ENCODE measurements at places on chromosomes 2 and 18. TPM values are rescaled to one million over a fixed set of nuclear protein-coding genes. Genes with fewer than 3 reads are reported as not detected.

DNA sequence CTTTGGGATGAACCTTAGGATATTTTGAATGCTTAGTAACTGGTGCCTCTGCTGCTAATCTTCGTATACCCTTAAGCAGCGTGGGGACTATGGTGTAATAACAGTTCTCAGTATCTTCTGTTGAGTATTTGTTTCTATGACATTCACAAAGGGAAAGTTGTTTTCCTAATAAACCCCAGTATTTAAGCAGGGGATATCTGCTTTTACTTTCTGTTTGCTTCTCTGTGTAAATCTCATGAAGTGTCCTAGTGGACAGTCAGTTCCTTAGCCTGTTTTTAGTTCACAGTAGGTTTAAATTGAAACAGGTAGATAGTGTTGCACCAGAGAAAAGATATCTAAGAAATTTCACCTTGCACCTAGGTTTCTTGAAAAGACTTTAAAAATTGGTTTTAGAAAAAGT is 14.9 kb downstream of the KIAA1328 start:
- DNase-seq, result no peak

DNA sequence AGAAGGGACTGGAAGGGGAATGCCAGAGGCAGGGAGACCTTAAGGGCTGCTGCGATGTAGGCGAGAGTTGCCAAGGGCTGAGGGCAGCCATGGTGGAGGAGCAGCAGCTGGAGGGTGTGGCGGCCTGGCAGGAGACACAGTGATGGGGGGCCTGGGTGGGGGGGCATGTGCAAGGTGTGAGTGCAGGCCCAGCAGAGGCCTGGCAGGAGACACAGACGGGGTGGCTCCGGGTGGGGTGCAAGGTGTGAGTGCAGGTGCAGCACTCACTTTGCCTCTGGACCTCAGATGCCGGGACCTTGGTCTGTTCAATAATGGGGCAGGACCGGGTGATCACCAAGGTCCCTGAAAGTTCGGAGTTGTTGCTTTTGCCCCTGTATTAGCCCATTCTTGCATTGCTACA is 76.2 kb upstream of the ODC1 start:
- DNase-seq, result no peak

MAL gene
- not detected for total RNA-seq

GRCh38 chr18:62736077-62736855 is 20.9 kb downstream of the PHLPP1 start:
- DNase-seq, result no peak

- peak; percentile 80 for DNase-seq
These were observed at the start of gene DTNB for GRCh38 chr2:25673300-25674076. TSS of gene DTNB (minus strand) at chr2:25673577. CDS start at chr2:25652660, 20,917 bp downstream.

CYTIP gene
- 2.4 TPM for total RNA-seq

DNA sequence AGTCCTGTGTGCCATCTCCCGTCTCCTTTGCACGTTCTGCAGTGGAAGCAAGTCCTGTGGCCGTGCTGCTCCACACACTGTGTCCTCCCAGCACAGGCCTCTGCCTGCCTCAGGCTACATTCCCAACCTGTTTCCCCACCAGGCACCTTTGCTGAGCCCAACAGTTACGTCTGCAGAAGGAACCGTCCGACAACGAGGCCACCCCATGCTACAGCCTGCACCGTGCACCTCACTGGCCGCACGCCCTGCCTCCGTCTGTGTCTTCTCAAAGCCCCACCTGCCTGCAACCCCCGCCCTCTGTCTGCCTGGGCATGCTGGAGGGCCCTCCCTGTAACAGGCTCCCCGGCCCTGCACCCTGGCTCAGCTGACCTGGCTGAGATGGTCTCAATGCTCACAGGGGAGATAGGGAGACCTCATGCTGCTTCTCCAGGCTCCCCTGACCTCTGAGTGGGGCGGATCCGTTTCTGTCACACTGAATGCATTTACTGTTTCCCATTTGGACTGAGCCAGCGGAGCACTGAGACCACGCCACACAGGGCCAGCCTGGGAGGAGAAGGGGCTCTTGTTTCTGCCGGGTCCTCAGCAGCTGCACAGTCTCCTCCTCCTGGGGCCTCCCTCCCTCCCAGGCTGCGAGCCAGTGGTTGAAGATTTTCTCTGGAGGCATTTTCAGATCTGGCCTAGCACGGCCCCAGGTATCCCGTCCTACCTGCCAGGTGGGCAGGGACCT is 109.1 kb upstream of the OTOS start:
- peak; percentile 30 for DNase-seq

- DNase-seq, result no peak
These were observed 211.9 kb upstream of the SMIM21 start for GRCh38 chr18:75639472-75639831.

DNA sequence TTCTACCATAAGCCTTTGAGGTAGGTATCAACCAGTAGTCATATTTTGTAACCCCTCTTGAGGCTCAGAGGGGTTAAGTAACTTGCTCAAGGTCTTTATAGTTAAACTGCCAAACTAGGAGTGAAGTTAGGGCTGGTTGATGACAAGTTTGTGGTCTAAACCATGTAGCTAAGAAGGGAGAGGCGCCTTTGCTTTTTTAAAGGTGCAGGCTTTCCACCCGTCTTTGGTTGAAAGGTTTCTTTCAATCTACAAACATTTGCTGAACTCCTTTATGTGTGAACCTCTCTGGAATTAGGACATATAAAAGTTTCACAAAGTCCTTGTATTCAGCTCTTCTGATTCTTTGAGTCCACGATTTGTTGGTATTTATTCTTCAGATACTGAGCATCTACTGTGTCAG is 2.4 kb upstream of the MTA3 start:
- DNase-seq, result no peak

- DNase-seq, result no peak
These were observed 48.9 kb upstream of the NABP1 start for GRCh38 chr2:191629001-191629453.

GRCh38 chr2:62014102-62014501 is 108.6 kb downstream of the COMMD1 start:
- no peak for DNase-seq

- DNase-seq, result no peak
These were observed 695.1 kb downstream of the ZEB2 start for GRCh38 chr2:143824791-143825190.

DNA sequence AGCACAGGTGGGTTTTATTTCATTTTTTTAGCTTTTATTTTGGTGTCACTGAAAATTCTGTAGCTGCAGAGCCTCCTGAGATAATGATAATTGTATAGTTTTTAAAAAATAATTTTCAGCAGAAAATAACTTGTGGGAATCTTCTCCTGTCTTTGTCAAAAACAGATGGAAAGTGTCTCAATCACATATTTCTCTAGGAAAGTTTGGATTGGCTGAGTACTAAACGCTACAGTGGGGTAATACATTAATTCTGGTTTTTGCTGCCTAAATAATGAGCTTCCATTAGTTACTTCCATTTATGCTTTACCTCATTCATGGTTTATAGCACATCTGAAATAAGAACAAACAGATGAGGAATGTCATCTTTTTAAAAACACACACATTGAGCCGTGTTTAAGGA is 2.2 kb downstream of the TWIST2 start:
- DNase-seq, result no peak

GRCh38 chr2:173881461-173881860 is 83.7 kb downstream of the SP3 start:
- no peak for DNase-seq

- DNase-seq, result no peak
These were observed 251.8 kb downstream of the INSIG2 start for GRCh38 chr2:118340103-118340502.

GRCh38 chr2:83615511-83615910 is 843.6 kb downstream of the SUCLG1 start:
- DNase-seq, result no peak

GRCh38 chr2:235195921-235196320 is 244.1 kb downstream of the SH3BP4 start:
- no peak for DNase-seq

TUBB8B gene
- not detected for total RNA-seq

DNA sequence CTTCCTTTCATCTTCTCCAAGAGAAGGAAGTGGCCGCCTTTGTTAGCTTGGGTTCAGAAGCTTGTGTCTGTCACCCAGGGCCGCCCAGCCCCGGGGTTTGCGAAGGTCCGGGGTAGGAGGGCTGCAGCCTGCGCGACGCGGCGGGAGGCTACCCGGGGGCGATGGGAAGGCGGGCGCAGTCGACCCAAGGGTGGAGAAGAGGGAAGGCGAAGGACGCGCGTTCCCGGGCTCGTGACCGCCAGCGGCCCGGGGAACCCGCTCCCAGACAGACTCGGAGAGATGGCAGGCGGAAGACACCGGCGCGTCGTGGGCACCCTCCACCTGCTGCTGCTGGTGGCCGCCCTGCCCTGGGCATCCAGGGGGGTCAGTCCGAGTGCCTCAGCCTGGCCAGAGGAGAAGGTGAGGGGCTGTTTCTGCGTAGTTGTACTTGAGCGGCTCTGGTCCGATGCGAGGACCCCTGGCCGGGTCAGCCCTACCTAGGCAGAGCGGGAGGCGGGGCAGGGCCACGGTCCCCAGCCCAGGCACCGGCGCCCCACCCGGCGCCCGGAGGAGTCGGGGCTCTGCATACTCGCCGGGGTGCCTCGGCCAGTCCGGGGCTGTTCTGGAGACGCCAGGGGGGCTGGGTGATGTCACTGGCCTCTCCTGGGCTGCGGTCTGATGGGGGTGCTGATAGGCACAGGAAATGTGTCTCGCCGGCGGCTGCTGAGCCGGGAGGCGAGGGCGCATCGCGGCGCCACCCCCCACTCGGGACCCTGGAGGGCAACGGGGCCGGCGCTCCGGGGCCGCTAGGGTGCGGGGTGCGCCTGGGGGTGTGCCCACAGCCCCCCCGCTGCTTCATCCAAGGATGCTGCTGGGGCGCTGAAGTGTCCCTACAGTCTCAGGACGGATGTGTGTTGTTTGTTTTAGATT is at the start of gene QPCT:
TSS of gene QPCT (plus strand) at position 178 of the 909 bp plus-strand sequence. CDS start at position 280, 102 bp downstream.
- no peak for DNase-seq

- peak; percentile 74 for DNase-seq
These were observed 4.5 kb upstream of the OSR1 start for GRCh38 chr2:19362755-19363473.

- DNase-seq, result no peak
These were observed 44.8 kb downstream of the NAB1 start for GRCh38 chr2:190693533-190694232.

- no peak for DNase-seq
These were observed 3.5 kb downstream of the RNF149 start for GRCh38 chr2:101305035-101305434.

DNA sequence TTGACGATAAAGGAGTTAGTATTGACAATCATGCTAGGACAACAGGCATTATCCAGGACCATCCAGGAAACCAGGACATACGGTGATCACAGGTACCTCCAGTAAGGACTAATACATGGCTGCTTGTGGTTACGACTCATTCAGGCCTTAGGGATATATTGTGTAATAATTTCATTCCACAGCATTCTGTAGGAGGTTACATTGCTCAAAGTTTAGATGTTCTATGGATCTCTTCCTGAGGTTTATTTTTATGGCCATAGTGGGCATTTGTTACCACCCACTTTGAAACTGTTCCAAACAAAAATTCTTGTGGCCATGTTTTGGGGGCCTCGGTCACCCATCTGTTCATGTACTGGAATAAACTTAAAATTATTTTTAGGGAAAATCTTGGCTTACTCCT is 431.6 kb downstream of the METTL4 start:
- no peak for DNase-seq

- no peak for DNase-seq
These were observed 27.3 kb upstream of the COPS8 start for GRCh38 chr2:237058423-237058822.

LBX2 gene
- 2.7 TPM for total RNA-seq

DNA sequence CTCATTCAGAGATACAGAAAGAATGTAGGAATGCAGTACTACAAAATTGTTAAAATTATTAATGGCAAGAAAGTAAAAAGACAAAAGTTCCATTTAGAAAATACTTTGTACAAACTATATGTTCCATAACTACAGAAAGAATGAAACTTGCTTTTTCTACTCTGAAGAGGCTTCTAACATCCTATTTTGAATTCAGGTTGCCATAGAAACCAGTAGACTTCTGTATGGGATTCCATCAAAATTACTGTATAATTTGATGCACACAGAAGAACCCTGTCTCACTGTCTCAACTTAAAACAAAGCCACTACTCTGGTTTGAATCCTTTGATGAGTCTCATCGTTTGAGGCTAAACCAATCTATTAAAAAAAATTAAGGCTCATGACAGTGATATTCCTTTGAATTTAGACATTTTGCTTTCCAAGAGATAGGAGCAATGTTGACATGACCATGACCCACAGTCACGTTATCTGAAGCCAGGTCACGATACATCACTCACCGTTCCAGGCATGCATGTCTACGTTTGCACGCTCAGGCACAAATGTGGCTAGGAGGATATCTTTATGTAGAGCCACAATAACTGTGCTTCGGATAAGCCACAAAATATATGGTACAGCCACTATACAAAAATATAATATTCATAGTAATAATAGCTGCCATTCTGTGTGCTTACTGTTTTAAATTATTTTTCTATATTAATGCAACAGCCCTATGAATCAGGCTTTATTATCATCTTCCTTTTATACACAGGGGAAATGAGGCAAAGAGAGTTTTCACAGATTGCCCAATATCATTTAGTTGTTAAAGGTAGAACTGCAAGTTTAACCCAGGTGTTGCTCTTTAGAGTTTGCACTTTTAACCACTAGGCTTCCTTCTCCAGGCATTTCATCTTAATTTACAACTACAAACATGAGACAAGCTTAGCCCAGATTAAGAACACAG is 82.4 kb downstream of the CACNB4 start:
- no peak for DNase-seq

DNA sequence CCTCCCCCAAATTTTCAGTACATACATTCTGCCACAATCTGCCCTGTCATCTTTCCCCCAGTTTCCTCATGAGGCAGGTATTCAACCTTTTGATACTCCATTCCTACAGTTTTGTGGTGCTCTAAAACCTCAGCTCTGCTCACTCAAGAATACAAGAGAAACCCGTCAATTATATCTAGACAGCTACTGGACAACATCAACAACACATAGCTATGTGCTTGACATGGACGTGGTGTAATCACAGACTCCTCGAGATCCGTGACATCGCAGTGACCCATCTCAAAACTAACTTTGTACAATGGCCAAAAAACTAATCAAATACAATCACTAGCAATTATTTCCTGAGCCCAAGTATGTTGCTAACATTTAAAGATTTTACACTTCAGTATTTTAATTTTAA is 23.6 kb downstream of the WDSUB1 start:
- no peak for DNase-seq

GRCh38 chr2:188986839-188987238 is 12.7 kb downstream of the COL3A1 start:
- DNase-seq, result no peak

- DNase-seq, result no peak
These were observed 73.7 kb downstream of the RBMS1 start for GRCh38 chr2:160419776-160420505.

IL1A gene
- 0.05 TPM for total RNA-seq
